Effector CD4-positive, alpha-beta T cell (primary cell): ENCODE measurements at places on chromosomes 4 and X.
A peak's percentile ranks its signal among the peaks of the same experiment; 100 is the strongest.

- DNase-seq = no peak
Measured at GRCh38 chrX:129423191-129423590, 100.1 kb downstream of the SMARCA1 start.

DNA sequence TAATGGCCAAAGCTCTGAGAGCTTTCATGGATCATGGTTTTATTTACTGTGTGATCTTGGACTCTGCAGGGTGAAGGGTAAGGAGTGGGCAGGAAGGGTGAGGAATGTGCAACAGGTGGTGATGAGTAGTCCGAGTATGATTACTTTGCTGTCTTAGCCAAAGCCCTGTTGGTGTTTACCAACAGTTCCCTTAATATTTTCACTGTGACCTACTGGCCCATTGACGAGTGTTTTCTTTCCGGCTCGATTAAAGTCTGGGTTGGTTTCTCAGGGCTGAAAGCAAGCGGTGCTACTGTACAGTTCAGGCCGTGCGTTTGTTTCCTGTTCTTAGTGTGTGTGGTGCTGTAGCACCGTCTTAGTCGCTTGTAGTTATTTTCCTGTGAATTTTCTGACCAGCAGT lies 2.6 kb downstream of the ARHGAP24 start:
- no peak for DNase-seq

- DNase-seq = peak; percentile 71
Measured at GRCh38 chr4:36351082-36351666, 69.8 kb downstream of the DTHD1 start.

- DNase-seq = no peak
Measured at GRCh38 chr4:65917486-65917885, 247.2 kb upstream of the EPHA5 start.

DNA sequence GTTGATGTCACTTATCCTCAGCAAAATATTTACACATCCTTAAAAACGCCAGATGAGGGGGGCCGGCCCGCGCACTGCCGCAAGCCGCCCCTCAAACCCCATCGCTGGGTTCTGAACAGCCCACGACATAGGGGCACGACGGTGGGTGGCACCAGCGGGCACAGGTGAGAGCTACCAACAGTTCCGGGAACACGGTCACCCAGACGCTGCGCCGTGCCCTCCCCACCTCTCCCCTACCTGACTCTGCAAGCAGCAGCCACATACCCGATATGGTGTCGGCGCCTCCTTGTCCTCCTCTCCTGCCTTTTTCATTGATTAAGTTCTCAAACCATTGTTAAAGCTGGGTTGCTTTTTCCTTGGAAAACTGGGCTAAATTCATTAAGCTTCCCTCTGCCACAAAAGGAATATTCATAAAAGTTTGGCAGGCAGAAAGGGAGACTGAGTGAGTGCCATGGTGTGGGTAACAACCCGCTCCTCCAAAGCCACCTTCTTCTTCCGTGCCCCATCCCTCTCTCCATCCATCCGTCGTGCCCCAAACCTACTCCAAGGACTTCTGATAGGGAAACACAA lies 1.4 kb downstream of the RAI2 start:
- DNase-seq = no peak

GRCh38 chr4:139808808-139809756 lies 143.5 kb downstream of the MGST2 start:
- no peak for DNase-seq

DNA sequence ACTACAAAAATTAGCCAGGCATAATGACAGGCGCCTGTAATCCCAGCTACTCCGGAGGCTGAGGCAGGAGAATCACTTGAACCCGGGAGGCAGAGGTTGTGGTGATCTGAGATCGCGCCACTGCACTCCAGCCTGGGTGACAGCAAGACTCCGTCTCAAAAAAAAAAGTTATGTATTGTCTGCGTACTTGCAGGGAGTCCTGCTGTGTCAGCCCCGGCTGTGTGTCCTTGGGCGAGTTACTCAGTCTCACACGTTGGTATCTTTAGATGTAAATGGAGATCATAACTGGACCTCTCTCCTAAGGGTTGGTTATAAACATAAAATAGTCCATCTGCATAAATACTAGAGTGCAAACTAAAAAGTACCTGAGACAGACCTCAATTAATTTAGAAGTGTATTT lies 22.7 kb upstream of the TBC1D14 start:
- no peak for DNase-seq

- DNase-seq = no peak
Measured at GRCh38 chr4:70754990-70755688, 33.4 kb downstream of the RUFY3 start.

DNA sequence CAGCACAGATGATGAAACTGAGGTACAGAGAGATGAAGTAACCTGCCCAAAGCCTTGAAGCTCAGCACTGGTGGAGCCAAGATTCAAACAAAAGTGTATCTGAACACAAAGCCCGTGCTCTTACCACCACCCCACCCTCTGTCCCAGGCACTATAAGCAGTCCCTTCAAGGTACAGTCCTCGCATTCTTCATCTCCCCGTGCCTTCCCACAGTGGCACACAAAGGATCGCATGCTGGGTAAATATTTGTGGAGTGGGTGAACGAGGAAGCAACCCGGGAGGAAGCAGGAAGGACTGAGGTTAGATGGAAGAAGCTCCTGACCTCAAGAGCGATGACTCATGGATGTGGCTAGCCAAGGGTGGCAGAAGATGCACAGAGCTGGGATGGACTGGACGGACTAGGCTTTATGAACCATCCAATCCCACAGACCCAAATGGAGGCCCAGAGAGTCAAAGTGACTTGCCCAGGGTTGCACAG lies 18.4 kb downstream of the IQSEC2 start:
- no peak for DNase-seq

GRCh38 chr4:97396605-97397004 lies 746.7 kb downstream of the STPG2 start:
- no peak for DNase-seq

- no peak for DNase-seq
Measured at GRCh38 chrX:134774190-134775048, 116.1 kb upstream of the PLAC1 start.

- no peak for DNase-seq
Measured at GRCh38 chr4:41359836-41360213, 103.1 kb downstream of the UCHL1 start.

DNA sequence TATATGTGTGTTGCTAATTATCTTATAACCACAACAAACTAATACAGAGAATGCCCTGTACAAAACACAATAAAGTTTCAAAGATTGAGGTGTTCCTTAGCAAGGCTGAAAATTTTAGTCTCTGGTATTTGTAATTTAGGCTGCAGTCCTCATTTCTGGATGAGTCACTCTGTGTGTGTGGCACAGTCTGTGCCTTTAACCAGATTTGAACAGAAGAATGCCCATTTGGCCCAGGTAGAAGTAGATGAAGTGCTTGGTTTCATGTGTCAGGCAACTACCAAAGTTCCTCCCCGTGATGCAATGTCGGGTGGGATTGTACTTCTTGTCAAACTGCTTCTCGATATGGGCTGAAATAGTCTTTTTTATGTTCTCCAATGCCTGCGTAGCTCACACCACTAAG lies 91.6 kb upstream of the H2AZ1 start:
- DNase-seq = no peak

- no peak for DNase-seq
Measured at GRCh38 chr4:82515705-82516104, 46.1 kb downstream of the TMEM150C start.

DNA sequence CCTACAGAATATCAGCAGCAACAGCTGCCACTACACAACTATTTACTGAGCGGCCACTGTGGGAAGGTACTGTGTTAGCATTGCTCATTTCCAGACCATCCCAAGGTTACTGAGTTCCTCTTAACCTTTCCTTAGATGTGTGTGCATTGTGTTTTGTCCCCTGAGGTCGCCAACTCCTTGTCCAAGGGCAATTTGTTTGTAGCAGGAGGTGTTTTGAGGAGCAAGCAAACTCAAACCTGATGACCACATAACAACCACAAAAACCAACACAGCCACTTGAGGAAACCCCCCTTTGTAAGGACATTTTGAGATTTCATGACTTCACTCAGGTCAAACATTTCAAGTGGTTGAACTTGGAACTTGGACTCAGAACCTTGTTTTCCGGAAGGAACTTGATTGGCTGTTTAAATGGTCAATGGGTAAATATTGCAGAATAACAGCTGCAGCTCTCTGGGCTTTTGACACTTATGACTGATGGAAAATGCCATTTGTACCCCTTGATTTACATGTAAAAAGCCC lies 122.3 kb downstream of the MID1IP1 start:
- DNase-seq = no peak

- DNase-seq = no peak
Measured at GRCh38 chrX:8955511-8955910, 78.4 kb downstream of the FAM9B start.

DNA sequence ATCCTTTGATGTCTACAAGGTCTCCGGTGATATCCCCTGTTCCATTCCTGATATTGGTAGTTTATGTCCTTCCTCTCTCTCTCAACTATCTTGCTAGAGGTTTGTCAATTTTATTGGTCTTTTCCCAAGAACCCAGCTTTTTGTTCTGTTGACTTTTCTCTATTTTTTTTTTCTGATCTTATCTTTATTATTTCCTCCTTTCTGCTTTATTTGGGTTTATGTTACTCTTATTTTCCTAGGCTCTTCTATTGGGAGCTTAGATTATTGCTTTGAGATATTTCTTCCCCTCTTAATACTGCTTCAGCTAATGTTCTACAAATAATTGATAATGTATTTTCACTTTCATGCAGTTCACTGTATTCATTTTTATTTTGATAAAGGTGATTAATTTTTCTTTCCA lies 44.2 kb downstream of the EIF2S3 start:
- DNase-seq = no peak

- DNase-seq = no peak
Measured at GRCh38 chrX:139905051-139905450, 27.8 kb downstream of the ATP11C start.

GRCh38 chrX:44043496-44043895 lies 70.3 kb upstream of the NDP start:
- no peak for DNase-seq

DNA sequence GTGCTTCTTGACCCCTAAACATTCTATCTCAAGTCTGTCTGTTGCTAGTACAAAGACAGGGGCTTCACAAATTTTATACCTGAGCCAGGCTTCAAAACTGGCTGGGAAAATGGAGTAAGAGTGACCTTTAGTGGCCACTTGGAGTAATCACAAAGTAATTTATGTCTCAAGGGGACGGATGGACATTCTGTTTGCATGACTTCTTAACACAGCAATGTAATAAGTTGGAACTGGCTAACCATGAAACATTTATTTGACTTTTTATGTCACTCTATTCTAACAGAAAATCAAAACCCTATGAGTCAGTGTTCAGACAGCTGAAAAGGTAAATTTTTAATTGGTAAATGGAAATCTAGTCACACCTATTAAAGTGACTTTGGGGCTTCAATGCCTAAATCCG lies 600.6 kb downstream of the ANKRD50 start:
- DNase-seq = no peak

DNA sequence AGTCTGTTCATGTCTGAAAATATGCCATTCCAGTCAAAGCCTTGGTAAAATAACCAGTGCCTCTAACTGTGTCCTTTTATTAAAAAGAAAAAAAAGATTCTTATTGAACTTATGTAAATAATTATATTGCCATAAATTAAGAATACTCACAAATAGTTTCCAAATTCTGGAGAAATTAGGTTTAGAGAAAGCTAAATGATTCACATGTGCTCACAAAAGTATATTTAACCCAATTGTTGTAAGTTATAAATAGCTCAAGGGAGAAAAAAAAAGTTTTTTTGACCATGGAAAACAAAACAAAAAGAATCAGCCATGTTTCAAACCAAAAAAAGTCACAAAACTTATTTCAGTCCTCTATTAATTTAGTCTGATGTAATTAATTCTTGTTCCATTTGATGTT lies 25.3 kb upstream of the HERC6 start:
- DNase-seq = no peak

DNA sequence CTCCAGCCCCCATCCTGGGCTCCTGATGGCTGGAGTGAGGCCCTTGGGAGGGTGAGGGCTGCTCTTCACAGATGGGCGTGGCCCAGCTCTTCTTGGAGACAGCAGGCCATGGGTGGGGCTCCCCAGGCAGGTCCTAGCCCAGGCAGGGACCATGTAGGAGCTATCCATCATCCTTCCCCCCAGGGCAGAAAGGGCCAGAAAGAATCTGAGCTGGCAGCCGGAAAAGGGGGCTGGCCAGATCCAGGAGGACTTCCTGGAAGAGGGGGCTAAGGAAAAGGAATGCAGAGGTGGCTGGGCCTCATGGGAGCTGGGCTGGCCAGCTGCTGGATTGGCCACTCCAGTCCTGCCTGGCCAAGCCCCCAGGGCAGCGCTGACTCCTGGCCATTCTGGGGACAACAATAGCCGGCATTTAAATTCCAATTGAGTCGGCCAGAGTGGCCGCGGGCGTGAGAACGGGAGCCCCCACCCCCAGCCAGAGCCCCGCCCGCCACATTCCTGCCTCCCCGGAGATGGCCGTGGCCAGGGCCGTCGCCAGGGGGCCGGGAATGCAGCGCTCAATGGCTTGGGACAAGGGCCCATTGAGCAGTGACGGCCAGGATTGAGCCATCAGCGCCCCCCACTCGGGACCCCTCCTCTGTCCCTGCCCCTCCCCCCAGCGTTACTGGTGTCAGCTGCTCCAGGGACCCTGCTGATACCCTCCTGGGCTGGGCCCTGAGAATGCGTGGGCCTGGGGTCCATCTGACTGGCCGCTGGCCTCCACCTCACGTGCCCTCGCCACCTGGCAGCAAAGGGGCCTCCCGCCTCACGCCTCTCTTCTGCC lies 15.1 kb upstream of the FGFR3 start:
- DNase-seq = no peak

DNA sequence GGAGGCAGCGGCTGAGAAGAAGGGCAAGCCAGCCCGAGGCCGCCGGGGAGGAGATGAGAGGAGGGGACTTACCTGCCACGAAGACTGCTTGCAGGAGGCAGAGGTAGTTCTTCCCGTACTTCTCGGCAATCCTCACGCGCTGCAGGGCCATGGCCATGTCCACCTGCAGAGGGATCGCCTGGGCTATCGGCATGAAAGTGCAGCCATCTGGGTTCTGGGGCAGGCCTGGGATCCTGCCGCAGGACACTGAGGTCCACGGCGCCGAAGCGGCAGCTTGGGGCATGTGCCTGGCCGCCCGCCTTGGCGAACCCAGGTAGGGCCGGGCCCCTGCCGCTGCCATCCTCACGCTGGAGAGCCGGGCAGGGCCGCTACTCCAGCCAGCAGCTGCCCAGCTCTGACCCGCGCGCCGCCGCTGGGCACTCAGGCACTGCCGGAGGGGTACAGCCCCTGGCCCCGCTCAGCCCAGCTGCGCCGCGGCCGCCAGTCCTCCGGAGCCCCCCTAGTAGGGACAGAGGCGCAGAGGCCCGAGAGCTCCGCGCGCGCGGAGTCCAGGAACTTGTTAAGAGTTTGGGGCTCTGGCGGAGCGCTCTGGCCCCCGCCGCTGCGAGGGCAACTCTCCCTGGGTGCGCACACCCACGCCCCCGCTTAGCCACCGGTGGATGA lies 16.0 kb downstream of the MCF2 start:
- DNase-seq = no peak
